Ammon's horn (tissue), 1 donor: ENCODE measurements at places on chromosomes 3 and 15.

DNA sequence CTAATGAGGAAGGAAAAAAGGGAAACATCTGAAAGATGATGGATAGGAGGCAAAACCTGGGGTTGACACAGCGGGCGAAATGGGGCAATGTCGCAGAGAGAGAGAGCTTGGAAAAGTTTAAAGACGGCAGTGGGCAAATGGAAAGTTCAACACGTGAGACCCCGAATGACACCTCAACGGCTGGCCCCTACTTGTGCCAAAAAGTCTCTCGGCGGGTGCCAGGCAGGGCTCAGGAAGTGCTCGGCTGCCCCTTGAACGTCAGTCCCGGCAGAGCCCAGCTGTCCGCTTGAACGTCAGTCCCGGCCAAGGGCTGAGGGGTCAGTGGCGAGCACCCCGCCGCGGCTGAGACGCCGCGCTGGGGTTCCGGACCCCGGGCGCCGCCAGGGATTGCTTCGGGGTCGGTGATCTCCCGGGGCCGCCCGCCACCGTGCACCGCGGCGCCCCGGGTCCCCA is 658 bp downstream of the EOGT start:
- peak; percentile 43 for DNase-seq

DNA sequence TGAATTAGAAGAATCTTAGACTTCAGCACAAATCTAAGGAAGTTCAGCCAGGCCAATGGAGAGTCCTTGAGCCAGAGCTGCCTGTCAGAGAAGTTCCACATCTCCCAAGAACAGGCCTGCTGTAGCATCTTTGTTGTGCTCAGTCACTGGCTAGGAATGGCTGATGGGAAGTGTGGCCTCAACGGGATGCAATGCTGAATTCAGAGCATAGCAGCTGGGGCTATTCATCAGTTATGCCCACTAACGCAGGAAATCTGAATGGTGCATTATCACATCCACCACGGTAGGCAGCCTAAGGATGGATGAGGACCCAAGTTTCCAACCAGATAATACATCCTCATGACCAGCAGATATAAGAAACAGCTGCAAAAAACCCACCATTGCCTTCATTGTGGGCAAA is 3.2 kb upstream of the EIF1B start:
- DNase-seq: no peak

DNA sequence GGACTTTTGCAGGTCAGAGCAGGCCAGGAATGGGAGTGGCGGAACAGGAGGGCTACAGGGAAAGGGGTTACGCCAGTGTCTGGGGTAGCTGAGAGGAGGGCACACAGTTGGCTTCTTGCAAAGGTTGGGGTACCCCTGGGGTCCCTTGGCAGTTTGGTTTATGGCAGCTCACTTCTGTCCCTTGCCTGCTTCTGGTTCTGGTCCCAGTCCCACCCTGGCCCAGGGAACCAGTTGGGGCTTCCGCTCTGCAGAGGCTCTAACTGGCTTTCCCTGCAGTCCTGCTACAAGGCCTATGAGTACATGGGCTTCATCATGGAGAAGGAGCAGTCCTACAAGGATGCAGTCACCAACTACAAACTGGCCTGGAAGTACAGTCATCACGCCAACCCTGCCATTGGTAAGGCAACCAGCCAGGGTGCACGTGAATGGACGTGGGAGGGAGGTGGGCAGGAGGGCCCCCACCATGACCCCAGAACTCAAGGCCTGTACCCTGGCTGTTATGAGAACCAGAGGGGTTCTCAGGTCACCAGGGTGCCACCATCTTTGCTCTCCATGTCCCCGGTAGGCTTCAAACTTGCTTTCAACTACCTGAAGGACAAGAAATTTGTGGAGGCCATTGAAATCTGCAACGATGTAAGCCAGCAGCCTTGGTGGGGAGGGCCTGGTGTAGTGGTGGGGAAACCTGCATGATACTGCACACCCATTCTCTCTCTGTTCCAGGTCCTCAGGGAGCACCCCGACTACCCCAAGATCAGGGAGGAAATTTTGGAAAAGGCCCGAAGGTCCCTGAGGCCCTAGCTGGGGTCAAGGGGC is 15.2 kb downstream of the CSRNP1 start:
- DNase-seq: no peak

DNA sequence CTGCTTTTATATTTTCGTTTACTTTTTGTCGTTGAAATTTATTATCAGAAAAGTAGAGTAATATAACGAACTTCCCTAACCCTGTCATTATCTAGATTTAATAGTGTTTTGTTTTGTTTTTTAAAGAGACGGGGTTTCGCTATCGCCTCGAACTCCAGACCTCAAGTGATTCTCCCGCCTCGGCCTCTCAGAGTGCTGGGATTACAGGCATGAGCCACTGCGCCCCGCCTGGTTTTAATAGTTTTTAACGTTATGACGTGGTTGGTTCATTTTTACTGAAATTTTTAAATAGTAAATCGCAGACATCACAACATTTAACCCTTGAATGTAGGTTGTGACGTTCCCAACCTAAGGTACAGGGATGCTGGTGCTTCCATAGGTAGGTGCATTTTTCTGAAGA is 1.0 kb downstream of the NGRN start:
- no peak for DNase-seq

DNA sequence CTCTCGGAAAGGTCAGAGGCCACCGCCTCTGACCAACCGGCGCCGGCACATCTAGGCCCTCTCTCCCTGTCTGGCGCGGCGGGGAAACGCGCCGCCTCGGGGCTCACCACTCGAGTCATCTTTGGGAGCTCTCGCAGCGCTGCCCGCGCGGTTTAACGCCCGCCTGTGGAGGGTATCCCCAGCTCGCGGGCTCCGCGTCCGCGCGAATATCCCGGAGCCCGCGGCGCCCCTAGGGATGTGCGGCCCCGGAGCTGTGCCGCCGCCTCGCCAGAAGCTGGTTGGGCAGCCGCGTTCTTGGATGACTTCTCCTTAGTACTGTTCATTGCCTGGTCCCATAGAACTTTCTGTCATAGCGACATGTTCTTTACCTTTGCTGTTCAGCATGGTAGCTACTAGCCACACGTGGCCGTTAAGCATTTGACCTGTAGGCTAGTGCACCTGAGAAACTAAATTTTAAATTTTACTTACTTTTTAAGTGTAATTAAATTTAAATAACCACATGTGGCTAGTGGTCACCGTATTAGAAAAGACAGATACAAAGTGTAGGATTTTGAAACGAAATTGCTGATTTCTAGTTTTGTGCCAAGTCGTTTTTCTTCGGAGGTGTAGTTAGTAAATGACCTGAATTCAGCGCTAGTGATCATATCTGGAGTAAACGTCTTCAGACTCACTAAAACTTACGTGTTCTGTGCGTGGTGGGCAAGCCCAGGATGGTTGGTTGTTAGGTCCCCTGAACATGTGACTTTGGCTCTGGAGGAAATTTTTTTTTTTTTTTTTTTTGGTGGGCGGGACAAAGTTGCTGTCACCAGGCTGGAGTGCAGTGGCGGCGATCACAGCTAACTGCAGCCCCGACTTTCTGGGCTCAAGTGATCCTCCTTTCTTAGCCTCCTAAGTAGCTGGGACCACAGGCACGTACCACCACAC is 835 bp downstream of the ARIH2 start:
- DNase-seq: peak; percentile 21
